ENCODE measurements at places on chromosomes 4 and X.
A peak's percentile ranks its signal among the peaks of the same experiment; 100 is the strongest.

DNA sequence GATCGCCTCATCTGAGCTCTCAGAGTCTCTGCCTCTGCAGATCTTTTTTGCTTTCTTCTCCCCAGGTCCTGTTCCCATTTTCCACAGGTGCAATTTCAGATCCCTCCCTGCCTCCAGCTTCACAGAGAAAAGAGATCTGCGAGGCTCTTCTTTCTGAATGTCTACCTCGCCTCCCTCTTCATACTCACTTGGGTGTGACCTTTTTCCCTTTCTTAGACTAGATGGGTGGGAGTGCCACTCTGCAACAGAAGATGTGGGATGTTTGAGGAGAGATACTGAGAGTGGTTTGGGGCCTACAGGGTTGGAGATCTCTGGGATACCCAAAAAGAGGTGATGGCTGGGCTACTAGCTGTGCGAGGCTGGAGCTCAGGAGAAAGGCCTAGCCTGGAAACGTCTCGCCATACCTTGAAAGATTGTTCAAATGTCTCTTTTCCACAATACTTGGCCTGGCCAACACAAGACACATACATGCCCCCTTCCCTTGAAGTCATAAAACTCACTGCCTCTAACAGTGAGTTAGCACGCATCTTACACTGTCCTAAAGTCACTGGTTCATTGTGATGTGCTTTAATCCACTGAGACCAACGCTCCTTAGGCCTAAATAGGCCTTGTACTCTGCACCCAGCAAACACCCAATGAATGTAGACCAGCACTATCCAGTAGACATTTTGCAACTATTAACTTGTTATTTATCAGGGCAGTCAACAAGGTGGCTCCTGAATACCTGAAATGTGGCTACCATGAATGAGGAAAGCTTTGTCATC, 33.6 kb downstream of the IRF2 start:
- no peak for DNase-seq

DNA sequence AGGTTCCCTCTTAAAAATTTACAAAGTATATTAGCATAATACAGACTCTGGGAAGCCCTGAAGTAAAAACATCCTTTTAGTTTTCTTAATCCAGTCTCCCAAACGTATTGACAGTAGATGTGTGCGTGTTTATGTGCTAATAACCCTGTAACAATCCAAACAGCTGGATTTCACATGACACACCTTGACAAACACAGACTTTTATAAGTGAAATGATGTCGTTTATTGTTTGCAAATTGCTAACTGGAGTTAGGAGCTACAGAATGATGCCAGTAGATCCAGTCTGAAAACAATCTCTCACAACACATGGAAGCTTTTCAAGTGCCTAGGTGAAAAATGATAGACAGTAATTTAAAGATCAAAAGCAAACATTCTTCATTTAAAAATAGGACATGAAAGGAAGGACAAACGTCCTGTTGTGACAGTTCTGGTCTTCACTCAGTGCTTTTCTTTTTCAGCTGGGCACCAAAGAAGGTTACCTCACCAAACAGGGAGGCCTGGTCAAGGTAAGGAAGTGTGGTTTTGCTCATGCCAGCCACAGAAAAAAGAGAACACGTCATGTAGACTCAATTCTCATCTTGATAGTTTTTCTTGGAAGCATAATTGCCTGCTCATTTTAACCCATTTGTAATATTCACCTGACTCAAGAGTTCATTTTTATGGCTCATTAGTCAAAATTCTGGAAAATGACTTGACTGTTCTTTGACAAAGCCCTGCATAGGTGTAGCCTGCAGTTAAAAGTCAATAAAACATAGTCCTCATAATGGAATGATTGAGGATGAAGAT, 32.9 kb downstream of the LAMTOR3 start:
- DNase-seq, result no peak

GRCh38 chr4:8641256-8641655, 48.7 kb downstream of the CPZ start:
- DNase-seq, result no peak

- no peak for DNase-seq
Observed at GRCh38 chrX:41118156-41118555, 32.9 kb downstream of the USP9X start.

- peak; percentile 70 for DNase-seq
Observed at GRCh38 chr4:123399627-123400358, 3.2 kb downstream of the SPRY1 start.

DNA sequence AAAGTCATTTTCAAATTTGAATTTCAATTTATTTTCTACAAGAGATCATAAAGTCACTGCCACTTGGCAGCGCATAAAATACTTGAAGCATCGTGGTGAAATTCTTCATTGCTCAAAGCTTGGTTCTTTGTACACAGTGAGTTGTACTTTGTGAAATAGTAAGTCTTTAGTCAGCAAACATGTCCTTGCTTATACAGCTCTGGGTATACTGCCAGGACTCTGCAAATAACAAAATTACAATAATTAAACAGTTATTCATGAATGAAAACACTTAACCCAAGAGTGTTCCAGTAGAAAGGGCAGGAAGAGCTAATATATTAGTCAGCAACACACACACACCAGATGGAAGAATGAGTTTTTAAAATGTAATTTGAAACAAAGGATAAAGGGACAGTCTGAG, 1300.9 kb upstream of the DIAPH2 start:
- no peak for DNase-seq

GRCh38 chr4:151045907-151046306, 30.8 kb upstream of the LRBA start:
- DNase-seq, result no peak
